Neural crest cell (in vitro differentiated cells): ENCODE measurements at places on chromosomes 4 and X. TPM values are rescaled to one million over a fixed set of nuclear protein-coding genes. Genes with fewer than 3 reads are reported as not detected.
A peak's percentile ranks its signal among the peaks of the same experiment; 100 is the strongest.

- H3K4me3 ChIP-seq = peak overlapping the region; percentile 8
- H3K27ac ChIP-seq = no peak overlapping the region
- H3K4me1 ChIP-seq = peaks cover 32% of the 10 kb centered on the region
- no peaks in the 10 kb centered on the region for H3K27me3 ChIP-seq
Measured at GRCh38 chr4:152009983-152010709, 249.3 kb upstream of the GATB start.

DNA sequence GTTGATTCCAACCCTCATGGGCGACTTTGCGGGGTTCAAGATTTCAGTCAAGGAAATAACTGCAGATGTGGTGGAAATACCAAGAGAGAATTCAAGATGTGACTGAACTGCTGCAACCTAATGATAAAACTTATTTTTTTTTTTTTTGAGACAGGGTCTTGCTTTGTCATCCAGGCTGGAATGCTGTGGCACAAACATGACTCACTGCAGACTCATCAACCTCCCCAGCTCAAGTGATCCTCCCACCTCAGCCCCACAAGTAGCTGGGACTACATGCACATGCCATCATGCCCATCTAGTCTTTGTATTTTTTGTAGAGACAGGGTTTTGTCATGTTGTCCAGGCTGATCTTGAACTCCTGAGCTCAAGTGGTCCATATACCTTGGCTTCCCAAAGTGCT lies 19.5 kb upstream of the WDFY3 start:
- H3K27ac ChIP-seq = no peak overlapping the region
- H3K4me3 ChIP-seq = no peak overlapping the region
- no peaks in the 10 kb centered on the region for H3K4me1 ChIP-seq
- no peaks in the 10 kb centered on the region for H3K27me3 ChIP-seq
- no peak for DNase-seq
- H3K36me3 ChIP-seq = peaks cover 14% of the 10 kb centered on the region

GRCh38 chr4:113467581-113467980 lies 294.0 kb downstream of the CAMK2D start:
- no peak overlapping the region for H3K27ac ChIP-seq
- H3K36me3 ChIP-seq = peaks cover 9% of the 10 kb centered on the region
- H3K27me3 ChIP-seq = no peaks in the 10 kb centered on the region
- DNase-seq = no peak
- peaks cover 34% of the 10 kb centered on the region for H3K4me1 ChIP-seq

DNA sequence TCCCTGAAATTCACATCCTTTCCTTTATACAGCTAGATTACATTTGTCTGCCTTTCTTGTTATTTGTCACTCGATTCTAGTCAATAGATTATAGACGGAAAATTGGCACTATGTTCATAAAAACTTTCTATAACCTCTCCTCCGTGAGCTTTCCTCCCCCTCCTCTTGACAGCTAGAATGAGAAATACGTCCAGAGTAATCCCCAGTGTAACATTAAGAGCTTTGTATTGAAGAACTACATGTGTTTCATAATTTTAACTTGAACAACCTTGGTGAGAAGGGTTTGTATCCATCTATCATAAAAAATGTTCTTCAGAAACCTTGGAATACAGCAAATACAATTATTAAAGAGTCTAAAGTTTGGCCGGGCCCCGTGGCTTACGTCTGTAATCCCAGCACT lies 1707.4 kb downstream of the PCDH7 start:
- peaks cover 2% of the 10 kb centered on the region for H3K36me3 ChIP-seq
- no peak for DNase-seq
- no peaks in the 10 kb centered on the region for H3K4me1 ChIP-seq
- H3K27me3 ChIP-seq = no peaks in the 10 kb centered on the region
- no peak overlapping the region for H3K27ac ChIP-seq
- H3K4me3 ChIP-seq = no peak overlapping the region

GRCh38 chr4:89243733-89244252 lies 63.8 kb downstream of the GPRIN3 start:
- no peaks in the 10 kb centered on the region for H3K4me1 ChIP-seq
- DNase-seq = no peak
- H3K27ac ChIP-seq = no peak overlapping the region
- H3K27me3 ChIP-seq = no peaks in the 10 kb centered on the region

DNA sequence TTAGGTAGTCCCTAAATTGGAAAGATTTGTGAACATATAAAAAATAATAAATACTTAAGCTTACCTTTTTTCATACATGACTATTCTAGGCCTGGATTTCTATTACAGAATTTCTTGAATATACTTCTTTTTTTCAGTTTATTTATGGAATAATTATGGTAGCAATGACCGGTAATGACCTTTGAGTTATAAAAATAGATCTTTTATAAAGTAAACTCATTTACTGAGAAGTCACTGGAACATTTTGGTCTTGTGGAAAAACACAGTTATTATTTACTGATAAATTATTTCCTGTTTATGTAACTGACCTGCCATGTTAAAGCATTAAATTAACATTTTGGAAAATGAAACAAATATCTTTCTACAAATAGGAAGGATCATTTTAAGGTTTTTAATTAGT lies 80.4 kb upstream of the RASGEF1B start:
- H3K4me3 ChIP-seq = no peak overlapping the region
- no peak overlapping the region for H3K27ac ChIP-seq
- no peaks in the 10 kb centered on the region for H3K36me3 ChIP-seq
- DNase-seq = no peak
- peaks cover 6% of the 10 kb centered on the region for H3K4me1 ChIP-seq

DNA sequence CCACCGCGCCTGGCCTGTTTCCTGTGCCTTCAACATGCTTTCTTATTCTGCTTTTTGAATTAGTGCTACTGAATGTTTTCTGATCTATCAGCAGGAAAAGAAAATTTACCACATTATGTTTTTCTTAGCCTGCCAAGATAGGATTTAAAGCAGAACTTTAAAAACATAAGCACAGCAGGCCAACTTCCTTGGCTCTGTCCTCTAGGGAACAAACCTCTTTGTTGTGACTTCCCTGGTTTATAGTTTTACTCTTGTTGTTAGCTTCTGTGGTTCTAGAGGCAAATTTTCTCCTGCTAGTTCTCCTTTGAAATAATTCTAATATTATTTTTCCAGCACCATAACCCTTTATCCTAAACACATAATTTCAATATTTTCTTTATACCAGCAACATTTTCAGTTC lies 605.1 kb downstream of the ADGRL3 start:
- H3K4me1 ChIP-seq = no peaks in the 10 kb centered on the region
- no peaks in the 10 kb centered on the region for H3K36me3 ChIP-seq
- no peak overlapping the region for H3K4me3 ChIP-seq
- H3K27ac ChIP-seq = no peak overlapping the region

GRCh38 chr4:112422644-112423043 lies 93.3 kb downstream of the NEUROG2 start:
- no peak overlapping the region for H3K27ac ChIP-seq
- no peak overlapping the region for H3K4me3 ChIP-seq
- H3K4me1 ChIP-seq = peaks cover 8% of the 10 kb centered on the region
- H3K36me3 ChIP-seq = no peaks in the 10 kb centered on the region
- no peak for DNase-seq
- no peaks in the 10 kb centered on the region for H3K27me3 ChIP-seq

DNA sequence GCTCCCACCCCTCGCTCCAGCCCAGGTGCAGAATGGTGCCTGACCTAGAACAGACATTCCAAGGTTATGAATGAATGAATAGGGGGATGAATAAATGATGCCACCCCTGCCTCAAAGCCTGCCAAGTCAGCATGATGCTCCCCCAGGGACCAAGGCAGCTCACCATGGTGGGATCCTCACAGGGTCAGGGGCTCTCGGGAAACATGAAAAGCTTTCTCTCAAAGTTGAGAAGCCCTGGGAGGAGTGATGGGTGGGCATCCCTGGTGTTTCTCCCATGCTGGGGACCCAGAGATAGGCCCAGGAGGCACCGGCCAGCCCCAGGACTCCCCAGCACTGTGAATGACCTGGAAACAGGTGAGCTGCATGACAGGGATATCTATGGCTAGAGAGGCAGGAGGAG lies 58.9 kb downstream of the HTRA3 start:
- H3K27me3 ChIP-seq = no peaks in the 10 kb centered on the region
- no peak overlapping the region for H3K27ac ChIP-seq
- no peak for DNase-seq
- H3K4me1 ChIP-seq = no peaks in the 10 kb centered on the region
- H3K36me3 ChIP-seq = no peaks in the 10 kb centered on the region
- no peak overlapping the region for H3K4me3 ChIP-seq

DNA sequence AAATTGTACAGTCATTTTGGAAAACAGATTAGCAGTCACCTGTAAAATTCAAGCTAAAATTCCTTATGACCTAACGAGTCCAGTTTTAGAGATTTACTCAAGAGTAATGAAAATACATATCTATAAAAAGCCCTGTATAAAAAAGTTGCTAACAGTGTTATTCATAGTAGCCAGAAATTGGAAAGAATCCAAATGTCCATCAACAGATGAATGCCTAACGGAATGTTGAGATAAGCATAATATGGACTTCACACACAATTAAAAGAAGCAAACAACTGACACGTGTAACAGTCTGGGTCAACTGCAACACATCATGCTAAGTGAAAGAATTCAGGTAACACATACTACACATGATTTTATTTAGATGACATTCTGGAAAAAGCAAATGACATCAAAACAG lies 584.8 kb upstream of the AGA start:
- no peak for DNase-seq
- no peaks in the 10 kb centered on the region for H3K36me3 ChIP-seq
- no peaks in the 10 kb centered on the region for H3K27me3 ChIP-seq
- no peak overlapping the region for H3K27ac ChIP-seq
- no peak overlapping the region for H3K4me3 ChIP-seq
- no peaks in the 10 kb centered on the region for H3K4me1 ChIP-seq

Gene CD38
- 0.05 and 0.11 TPM in 2 replicates for total RNA-seq

GRCh38 chrX:73851014-73852009 lies 288.3 kb downstream of the CHIC1 start:
- DNase-seq = no peak
- H3K4me1 ChIP-seq = peaks cover 32% of the 10 kb centered on the region
- H3K4me3 ChIP-seq = no peak overlapping the region
- H3K36me3 ChIP-seq = peaks cover 5% of the 10 kb centered on the region

Gene PNMA6F
- not detected in 2 replicates for total RNA-seq

DNA sequence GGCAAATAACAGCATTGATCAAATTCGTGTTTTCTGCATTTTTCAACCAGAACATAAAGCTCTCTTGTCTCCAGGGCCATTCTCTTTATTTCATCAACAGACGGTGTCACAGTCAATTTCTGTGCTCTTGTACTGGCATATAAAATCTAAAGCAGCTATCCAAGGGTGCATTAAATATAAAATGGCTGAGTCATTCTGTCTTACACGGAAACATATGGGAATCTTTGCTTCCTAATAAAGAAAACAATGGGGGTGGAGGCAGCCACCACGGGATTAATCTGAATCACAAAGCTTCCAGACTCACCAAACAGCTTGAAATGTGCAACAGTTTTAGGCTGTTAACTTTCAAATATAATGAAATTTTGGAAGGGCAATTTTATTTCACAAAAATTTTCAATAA lies 132.6 kb downstream of the IL15 start:
- peaks cover 10% of the 10 kb centered on the region for H3K4me1 ChIP-seq
- no peaks in the 10 kb centered on the region for H3K36me3 ChIP-seq
- no peak overlapping the region for H3K4me3 ChIP-seq
- H3K27me3 ChIP-seq = no peaks in the 10 kb centered on the region
- no peak for DNase-seq

DNA sequence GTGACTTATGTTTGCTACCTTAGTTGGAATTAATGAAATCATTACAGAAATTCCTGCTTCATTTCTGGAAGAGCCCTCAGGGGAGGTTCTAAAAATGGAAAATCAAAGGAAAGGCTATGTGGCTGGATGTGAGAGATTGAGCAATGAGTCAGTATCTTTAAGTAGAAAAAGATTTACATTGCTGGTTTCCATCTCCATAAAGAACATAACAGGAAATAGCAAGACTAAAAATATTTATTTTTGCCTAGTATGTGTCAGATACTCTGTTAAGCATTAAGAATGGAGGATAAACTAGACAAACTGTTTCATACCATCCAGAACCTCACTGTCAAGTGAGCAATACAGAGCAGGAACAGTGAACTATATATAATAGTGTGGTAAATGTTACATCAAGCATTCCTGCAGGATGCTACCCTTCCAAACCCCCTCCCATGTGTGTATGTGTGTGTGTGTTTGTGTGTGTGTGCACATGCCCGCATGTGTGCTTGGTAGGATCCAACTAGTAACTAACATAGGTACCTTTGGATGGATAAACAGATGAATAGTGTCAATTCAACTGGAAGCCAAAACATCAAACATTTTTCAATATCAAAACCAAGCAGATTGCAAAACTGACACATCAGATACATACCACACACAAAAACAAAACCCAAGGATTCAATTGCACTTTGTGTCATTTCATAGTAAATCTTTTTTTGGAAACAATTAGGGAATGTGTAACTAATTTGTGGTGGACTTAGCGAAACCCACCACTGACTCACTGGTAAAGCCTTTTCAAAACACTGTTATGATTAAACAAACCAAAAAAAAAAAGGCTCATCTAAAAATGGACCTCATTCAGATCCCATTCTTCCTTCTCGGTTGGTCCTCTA lies 223.4 kb downstream of the SHROOM3 start:
- no peaks in the 10 kb centered on the region for H3K27me3 ChIP-seq
- H3K4me3 ChIP-seq = no peak overlapping the region
- DNase-seq = no peak

- no peaks in the 10 kb centered on the region for H3K4me1 ChIP-seq
- DNase-seq = no peak
- no peak overlapping the region for H3K27ac ChIP-seq
- no peaks in the 10 kb centered on the region for H3K27me3 ChIP-seq
- H3K36me3 ChIP-seq = no peaks in the 10 kb centered on the region
Measured at GRCh38 chrX:119618439-119618838, 12.2 kb upstream of the NKRF start.

- DNase-seq = no peak
- H3K27me3 ChIP-seq = no peaks in the 10 kb centered on the region
- peak overlapping the region; percentile 12 for H3K27ac ChIP-seq
- no peaks in the 10 kb centered on the region for H3K36me3 ChIP-seq
Measured at GRCh38 chr4:99652596-99653436, 4.8 kb downstream of the C4orf54 start.

DNA sequence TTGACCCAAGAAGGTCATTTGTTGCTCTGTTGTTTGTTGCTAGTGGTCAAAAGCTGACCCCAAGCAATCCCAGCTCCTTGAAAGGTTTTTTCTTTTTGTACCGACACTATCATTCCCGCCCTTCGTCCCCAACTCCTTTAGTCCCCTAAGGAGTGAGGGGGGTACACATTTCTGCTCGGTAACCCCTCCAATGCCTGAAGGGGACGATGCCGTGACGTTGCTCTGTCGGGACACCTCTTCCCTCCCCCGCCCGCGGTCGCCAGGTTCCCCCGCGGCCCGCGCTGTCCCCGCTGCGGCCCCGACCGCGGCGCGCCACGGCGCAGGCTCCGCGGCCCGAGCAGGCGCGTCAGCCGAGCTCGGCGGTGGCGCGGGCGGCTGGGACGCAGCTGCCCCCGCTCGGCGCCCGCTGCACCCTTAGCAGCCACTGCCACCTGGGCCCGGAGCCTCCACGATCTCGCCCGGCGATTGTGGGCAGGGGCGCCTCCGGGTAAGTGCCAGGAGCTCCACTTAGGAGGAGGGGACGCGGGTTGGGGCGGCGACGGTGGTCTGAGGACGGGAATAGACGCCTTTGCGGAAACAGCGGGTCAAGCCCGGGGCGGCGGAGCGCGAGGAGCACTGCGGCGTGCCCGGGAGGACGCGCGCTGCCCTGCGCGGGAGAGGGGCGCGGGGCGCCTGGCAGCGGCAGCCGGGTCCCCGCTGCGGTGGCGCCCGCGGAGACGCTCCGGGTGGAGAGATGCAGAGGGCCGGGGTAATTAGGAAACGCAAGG lies at the start of gene GLRB:
Gene GLRB (plus strand): TSS at position 340 of the 767 bp plus-strand sequence. CDS start 1,875 bp downstream, outside the sequence.
- H3K4me1 ChIP-seq = peaks cover 13% of the 10 kb centered on the region
- H3K27ac ChIP-seq = peak within 1 kb of the TSS; percentile 96
- peak within 1 kb of the TSS; percentile 97 for H3K4me3 ChIP-seq
- no peaks in the 10 kb centered on the region for H3K27me3 ChIP-seq
- no peaks in the 10 kb centered on the region for H3K36me3 ChIP-seq
- peak; percentile 51 for DNase-seq
